ENCODE measurements at places on chromosomes 16 and 17.

- DNase-seq = no peak
These were observed 29.3 kb upstream of the TNFRSF13B start for GRCh38 chr17:17001076-17001777.

DNA sequence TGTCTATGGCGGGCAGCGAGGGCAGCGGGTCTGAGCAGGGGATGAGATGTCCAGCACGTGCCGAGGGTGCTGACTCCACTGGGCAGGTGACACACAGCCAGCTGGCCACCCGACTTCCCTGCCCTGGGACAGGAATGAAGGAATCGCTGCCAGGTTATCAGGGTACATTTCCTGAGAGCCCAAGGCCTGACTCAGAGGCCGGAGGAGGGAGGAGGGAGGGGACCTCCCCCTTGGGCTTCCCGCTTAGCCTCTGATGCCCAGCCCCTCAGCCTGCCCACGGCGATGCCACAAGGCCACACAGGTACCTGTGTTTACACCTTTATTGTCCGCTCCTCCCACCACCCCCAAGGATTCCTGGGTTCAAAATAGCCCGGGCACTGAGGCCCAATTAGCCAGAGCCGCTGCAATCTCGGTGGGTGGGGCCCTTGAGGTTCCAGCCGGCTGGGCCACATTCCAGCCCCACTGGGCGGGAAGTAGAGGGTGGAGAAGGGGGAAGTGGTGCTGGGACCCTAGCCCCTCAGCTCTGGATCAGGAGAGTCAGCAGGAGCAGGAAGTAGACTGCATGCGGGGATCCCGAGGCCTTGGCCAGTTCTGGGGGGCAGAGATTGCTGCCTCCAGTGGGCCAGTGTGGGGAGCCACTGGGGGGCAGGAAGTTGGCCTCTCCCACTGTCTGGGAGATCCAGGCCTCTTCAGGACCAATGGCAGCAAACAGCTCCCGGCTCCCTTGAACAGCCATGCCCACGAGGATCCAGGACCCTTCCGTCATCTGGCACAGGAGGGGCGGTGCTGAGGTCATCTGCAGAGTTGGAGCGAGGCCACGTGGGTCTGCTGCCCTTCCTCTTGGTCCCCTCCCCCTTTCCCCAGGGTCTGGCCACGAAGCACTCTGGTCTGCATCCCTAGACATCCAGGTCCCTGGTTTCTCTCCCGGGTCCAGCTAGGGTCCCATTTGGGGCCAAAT lies 3.4 kb upstream of the PRSS8 start:
- no peak for DNase-seq

- DNase-seq = no peak
These were observed 39.2 kb downstream of the TMEM11 start for GRCh38 chr17:21174713-21175112.

DNA sequence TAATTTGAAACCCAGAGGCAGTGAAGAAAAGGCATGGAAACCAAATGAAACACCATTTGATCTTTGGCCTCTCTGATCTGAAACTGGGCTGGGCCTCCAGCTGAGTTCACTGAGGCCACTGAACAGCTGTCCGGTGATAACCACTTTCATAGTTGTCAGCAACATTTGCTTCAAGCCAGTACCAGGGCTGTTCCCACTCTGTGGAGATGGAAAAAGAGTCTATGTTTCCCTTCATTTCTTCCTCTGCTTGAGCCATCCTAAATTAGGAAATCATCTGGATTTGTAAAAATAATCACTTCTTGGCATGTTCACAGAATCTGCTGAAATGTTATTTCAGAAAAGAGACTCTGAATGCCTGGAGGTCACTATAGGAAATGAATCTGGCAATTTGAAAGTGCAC lies 119.3 kb downstream of the STX8 start:
- no peak for DNase-seq

- no peak for DNase-seq
These were observed 9.5 kb upstream of the CENPT start for GRCh38 chr16:67856927-67857546.

DNA sequence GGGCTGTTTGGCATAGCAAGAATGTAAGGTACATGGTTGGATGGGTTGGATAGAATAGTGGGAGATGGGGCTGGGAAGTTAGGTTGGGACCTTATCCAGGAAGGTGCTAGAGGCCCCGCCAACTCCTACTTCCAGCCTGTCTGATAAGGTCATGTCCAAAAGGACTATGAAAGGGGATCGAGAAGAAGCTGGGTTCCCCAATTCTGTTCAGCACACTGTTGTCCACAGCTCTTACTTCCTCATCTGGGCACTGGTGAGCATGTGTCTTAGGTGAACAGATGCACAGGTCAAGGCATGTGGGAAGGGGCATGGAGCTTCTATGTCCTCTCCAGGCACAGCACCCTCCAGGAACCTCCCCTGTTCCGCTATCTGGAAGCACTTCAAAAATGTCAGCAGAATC lies 5.6 kb upstream of the ULK2 start:
- no peak for DNase-seq

DNA sequence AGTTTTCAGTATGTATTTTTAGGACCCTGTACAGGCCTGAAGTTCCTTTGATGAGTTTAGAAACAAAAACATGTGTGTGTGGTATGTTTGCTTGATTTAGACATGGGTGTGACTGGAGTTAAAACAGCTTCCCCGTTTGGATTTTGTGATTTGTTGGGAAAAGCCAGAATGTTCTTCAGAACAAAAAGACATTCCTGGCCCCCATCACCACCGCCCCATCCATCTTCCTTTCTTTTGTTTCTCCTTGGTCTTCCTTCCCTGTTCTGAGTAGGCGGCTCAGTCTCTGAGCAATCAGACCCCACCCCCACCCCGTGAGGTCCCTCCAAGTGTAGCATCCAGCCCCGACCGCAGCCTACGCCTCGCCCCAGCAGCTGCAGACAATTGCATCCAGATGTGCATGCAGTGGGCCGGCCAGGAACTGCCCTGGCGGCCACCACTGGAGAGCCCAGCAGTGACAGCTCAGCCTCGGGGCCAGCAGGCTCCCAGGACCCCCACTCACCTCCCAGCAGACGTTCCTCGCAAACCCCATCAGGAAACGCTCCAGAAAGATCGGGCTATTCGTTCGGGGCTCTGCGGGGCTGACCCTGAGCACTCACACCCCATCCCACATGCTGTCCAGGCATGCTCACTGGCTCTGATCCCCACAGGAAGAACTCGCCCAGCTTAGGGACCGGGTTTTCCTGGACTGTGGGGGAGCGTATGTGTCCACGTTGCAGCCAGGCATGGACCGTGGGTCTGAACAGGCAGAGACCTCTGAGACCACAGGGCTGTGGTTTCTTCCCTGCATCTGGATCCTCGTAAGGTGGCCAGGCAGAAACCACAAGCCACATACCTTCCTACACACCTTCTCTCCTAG lies 99.8 kb upstream of the CDH5 start:
- no peak for DNase-seq

DNA sequence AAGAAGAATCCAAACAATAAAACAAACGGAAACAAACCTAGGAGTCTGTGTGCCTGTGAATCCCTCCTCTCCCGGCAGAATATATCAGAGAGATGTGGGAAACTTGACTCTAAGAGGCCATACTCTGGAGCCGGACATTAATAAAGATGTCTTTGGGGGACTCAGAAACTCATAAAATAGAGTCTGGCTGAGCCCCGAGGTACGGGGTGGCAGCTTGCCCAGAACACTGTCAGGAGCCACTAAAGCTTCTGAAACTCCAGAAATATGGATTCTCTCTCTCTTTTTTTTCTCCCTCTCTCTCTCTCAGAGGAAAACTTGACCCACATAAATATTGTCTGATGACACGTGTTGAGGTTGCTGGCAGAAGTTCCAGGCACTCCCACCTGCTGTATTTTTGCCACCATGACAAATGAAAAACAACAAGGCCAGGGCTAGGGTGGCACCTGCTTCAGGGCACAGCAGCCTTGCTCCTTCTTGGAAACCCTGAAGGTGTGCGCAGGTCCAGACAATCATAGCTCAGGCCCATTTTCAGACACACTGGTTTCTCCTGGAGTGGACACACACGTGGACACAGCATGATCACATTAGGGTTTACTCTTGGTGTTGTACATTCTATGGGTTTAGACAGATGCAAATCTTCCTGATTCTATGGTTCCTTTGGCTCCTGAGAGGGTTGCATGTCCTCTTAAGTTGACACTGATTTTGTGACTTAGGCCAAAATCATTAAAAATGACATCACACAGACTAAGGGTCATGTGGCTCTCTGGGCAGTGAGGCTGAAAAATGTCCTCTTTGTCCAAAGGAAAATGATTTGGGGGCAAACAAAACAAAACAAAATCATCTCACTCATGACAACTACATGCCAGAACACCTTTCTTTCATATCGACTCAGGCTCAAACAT lies 282.6 kb upstream of the IRX3 start:
- DNase-seq = no peak

GRCh38 chr17:3447625-3448024 lies 14.0 kb upstream of the OR1E2 start:
- no peak for DNase-seq

DNA sequence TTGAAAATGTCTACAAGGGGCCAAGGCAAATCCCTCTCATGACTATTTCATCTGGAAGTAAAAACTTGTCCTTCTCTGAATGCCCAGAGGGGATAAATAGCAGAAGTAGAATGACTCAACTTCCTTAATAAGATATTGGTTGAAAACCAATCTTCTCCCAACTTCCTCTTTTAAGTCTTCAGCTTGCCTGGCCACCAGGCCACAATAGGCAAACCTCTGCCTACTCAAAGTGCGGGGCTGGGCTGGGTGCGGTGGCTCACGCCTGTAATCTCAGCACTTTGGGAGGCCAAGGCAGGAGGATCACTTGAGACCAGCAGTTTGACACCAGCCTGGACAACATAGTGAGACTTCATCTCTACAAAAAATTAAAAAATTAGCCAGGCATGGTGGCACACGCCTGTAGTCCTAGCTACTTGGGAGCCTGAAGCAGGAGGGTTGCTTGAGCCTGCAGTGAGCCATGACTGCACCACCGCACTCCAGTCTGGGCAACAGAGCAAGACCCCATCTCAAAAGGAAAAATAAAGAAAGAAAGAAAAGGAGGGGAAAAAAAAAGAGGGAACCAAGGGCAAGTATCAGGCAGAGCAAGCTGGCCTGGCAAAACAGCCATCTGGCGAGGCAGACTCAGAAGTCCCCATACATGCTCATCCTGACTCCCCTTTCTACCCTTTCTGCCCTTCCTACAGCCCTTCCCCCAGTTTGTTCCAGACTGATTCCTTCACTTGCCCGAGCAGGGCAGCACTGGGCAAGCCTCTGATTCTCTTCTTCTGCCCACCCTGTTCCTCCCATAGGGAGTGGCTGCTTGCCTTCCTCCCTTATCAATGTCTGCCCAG lies 20.6 kb downstream of the MAP3K14 start:
- no peak for DNase-seq

- no peak for DNase-seq
These were observed 21.1 kb upstream of the RPH3AL start for GRCh38 chr17:373613-374230.

DNA sequence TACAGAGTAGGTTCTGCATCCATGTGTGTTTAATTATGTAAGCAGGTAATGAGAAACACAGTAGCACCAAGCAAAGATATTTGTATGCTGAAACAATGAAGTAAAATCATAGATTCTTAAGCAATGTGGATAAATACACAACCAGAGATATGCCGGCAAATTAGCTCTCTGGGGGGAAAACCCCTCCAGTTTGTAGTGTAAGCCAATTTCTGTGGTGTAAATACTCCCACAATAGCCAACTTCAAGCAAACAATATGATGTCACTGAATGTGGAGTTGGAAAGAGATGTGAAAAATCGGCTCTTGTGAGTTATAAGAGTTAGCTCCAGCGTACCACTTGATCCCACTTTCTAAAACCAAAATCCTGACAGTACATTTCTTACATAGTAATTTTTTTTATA lies 3.9 kb upstream of the KRT38 start:
- DNase-seq = no peak

GRCh38 chr16:89404561-89404960 lies 85.8 kb downstream of the ANKRD11 start:
- DNase-seq = no peak

DNA sequence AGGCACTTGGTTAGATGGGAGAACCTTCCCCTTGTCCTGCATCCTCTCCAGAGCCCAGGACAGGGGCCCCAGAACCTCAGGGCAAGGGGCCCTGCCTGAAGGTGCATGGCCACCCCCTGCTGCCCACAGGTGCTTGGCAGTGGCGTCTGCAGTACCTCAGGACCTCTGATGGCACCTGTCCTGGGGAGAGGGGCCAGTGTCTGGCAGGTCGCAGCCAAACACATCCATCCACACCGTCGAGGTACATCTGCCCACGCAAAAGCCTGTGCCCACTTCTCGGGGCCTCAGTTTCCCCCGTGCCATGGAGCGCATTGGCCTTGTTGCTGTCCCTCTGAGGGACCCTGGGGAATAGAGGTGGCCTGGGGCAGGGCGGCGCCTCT lies 9.3 kb downstream of the MAP2K3 start:
- no peak for DNase-seq

DNA sequence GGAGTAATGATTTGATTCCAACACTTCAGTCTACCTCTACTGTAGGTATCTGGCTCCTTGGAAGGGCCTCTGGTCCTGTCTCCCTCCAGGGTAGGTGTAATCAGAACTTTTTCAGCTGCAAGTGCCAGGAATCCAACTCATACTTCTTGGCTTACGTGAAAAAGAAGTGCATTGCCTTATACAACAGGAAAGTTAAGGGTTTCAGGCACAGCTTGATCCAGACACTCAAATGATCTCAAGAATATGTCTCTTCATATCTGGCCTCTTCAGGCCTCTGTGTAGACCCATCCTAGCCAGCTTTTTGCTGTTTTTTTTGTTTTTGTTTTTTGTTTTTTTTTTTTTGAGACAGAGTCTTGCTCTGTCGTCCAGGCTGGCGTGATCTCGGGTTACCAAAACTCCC lies 4.2 kb upstream of the CORO1A start:
- no peak for DNase-seq

DNA sequence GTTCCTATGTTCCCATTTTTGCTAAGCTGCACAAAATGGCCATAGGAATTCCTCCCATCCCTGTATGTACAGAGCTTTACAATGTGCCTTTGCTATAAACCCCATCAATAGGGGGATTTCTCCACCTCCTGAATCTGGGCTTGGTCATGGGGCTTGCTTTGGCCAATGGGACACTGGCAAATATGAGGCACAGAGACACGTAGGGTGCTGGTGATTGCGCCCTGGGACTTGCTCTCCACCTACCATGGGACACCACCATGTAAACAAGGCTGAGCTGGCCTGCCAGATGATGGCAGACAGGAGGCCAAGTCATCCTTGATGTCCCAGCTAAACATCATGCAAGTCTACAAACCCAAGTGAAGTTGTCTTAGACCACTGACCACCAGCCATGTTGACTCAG lies 15.3 kb upstream of the ALDH3A1 start:
- no peak for DNase-seq

DNA sequence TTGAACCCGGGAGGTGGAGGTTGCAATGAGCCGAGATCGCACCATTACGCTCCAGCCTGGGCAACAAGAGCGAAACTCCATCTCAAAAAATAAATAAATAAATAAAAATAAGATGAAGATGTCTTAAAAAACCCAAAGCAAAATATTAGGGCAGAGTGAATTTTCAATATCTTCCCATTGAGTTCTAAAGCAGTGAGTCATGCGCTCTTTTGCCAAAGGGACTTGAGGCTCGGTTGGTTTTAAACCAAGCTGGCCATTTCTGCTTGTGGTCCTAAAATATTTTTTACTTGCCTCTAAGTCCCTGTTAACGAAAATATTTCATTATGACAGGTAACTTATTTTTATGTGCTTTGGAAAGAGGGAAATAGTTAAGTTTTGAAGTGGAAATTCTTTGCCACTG lies 4.7 kb downstream of the PAFAH1B1 start:
- no peak for DNase-seq

- no peak for DNase-seq
These were observed 17.8 kb upstream of the GGA2 start for GRCh38 chr16:23527961-23528643.

GRCh38 chr17:48238933-48239602 lies 131.5 kb downstream of the SNX11 start:
- no peak for DNase-seq

All from NCI-H187 treated with DMSO at 0.1 percent for 48 hours (cell line).